ENCODE measurements at places on chromosomes 2 and 18.

- DNase-seq: peak; percentile 84
- peaks cover 43% of the 10 kb centered on the region for H3K27me3 ChIP-seq
- no peak overlapping the region for H3K27ac ChIP-seq
- no peaks in the 10 kb centered on the region for H3K36me3 ChIP-seq
- H3K4me1 ChIP-seq: peaks cover 9% of the 10 kb centered on the region
- H3K4me3 ChIP-seq: no peak overlapping the region
Observed at GRCh38 chr2:218962859-218963492, 3.5 kb downstream of the CDK5R2 start.

GRCh38 chr2:60882971-60883753 is 1.8 kb downstream of the REL start:
- peaks cover 34% of the 10 kb centered on the region for H3K4me1 ChIP-seq
- no peaks in the 10 kb centered on the region for H3K36me3 ChIP-seq
- peak overlapping the region; percentile 94 for H3K27ac ChIP-seq
- no peaks in the 10 kb centered on the region for H3K27me3 ChIP-seq

GRCh38 chr2:222290736-222291484 is 7.9 kb downstream of the PAX3 start:
- H3K27ac ChIP-seq: no peak overlapping the region
- H3K4me1 ChIP-seq: no peaks in the 10 kb centered on the region
- H3K4me3 ChIP-seq: no peak overlapping the region
- no peaks in the 10 kb centered on the region for H3K36me3 ChIP-seq
- H3K27me3 ChIP-seq: peaks cover 10% of the 10 kb centered on the region

GRCh38 chr2:134218930-134219658 is 34.8 kb upstream of the MGAT5 start:
- H3K4me3 ChIP-seq: no peak overlapping the region
- DNase-seq: no peak
- peaks cover 7% of the 10 kb centered on the region for H3K4me1 ChIP-seq
- peak overlapping the region; percentile 67 for H3K27ac ChIP-seq
- no peaks in the 10 kb centered on the region for H3K36me3 ChIP-seq

DNA sequence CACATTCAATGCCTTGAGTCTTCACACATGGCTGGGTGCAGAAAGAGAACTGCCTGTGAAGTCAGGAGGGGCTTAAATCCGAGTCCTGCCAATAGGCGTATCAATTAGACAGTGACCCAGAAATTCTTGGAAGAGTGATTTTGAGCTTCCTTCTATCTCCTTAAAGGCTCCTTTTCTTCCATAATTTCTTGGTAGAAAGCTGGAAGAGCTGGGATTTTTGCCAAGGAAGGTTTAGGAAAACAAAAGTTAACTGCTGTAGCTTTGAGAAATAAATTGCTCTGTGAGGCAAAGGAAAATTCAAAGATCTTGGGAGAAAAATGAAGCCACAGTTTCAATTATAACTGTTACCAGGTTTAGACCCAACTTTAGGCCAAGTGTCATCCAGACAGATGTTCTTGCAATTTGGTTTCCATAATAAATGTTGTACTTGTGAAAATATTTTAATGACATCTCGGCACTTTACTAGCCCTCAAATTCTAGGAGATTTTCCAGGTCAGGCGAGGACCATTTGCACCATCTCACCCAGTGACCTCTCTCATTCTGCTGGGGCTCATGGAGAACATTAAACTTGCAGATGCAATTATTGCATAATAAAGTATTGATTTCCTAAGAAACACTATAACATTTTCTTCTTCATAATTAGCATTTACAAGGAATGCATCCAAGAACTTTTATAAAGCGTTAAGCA is 329.7 kb upstream of the MEIS1 start:
- no peaks in the 10 kb centered on the region for H3K36me3 ChIP-seq
- no peaks in the 10 kb centered on the region for H3K4me1 ChIP-seq
- H3K4me3 ChIP-seq: no peak overlapping the region
- no peak overlapping the region for H3K27ac ChIP-seq
- DNase-seq: no peak

DNA sequence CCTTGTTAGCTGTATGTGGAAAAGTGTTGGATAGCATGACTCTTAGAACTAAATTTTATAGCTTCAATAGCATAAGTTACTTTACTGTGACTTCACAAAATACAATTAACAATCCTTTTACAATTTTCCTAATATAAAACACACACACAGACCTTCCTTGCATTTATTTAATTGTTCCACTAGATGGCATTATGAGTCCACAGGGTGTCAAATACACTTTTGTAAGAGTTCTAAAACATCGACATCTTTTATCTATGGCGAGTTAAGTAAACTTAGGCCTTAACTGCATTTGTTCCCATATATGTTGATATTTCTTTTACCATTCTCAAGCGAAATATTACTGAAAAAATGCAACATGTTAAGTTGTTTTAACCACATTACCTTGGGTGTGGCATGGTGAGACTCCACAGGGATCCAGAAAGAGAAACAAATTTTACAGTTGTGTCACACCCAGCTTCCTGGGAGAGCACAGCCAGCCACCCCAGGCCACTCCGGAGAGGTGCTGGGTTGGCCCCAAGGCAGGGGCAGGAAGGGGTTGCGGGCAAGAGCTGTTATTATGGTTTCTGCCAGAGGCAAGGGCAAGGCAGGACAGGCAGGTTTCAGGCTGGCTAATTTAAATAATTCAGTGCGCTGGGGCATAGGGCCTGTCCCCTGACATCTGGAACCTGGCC is 312.4 kb upstream of the MC4R start:
- H3K4me3 ChIP-seq: no peak overlapping the region
- DNase-seq: no peak
- no peaks in the 10 kb centered on the region for H3K36me3 ChIP-seq
- H3K27ac ChIP-seq: no peak overlapping the region

GRCh38 chr18:79234438-79234837 is 161.3 kb upstream of the NFATC1 start:
- DNase-seq: no peak
- no peaks in the 10 kb centered on the region for H3K4me1 ChIP-seq
- no peaks in the 10 kb centered on the region for H3K36me3 ChIP-seq
- H3K27ac ChIP-seq: no peak overlapping the region

DNA sequence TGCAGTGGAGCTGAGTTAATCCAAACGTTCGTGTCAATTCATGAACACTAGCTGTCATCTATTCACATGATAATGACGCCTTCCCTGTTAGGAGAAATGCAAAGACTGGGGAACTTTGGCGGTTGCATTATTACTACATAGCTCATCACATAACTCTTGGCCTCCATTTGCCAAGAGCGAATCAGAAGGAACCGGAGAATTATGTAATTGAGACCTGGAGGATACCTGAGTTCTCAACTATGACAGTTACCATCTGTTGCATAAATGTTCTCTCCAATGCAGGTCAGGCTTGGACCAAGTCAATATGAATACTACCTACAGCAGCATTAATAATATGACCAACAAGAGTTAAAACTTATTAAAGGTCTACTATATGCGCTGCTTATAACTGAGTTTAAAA is 274.5 kb downstream of the CLIP4 start:
- H3K4me3 ChIP-seq: no peak overlapping the region
- H3K27me3 ChIP-seq: no peaks in the 10 kb centered on the region
- H3K36me3 ChIP-seq: no peaks in the 10 kb centered on the region
- no peak overlapping the region for H3K27ac ChIP-seq

- H3K4me3 ChIP-seq: no peak overlapping the region
- no peaks in the 10 kb centered on the region for H3K36me3 ChIP-seq
- peaks cover 7% of the 10 kb centered on the region for H3K4me1 ChIP-seq
- no peak overlapping the region for H3K27ac ChIP-seq
Observed at GRCh38 chr2:8608411-8608954, 73.4 kb upstream of the ID2 start.

- no peak overlapping the region for H3K27ac ChIP-seq
- H3K36me3 ChIP-seq: no peaks in the 10 kb centered on the region
- no peak overlapping the region for H3K4me3 ChIP-seq
- no peaks in the 10 kb centered on the region for H3K4me1 ChIP-seq
- no peak for DNase-seq
Observed at GRCh38 chr2:143698352-143698751, 569.1 kb downstream of the ARHGAP15 start.

- H3K36me3 ChIP-seq: peaks cover 11% of the 10 kb centered on the region
- no peak overlapping the region for H3K4me3 ChIP-seq
- H3K27me3 ChIP-seq: no peaks in the 10 kb centered on the region
- no peaks in the 10 kb centered on the region for H3K4me1 ChIP-seq
Observed at GRCh38 chr2:65261676-65262075, 34.0 kb downstream of the ACTR2 start.

DNA sequence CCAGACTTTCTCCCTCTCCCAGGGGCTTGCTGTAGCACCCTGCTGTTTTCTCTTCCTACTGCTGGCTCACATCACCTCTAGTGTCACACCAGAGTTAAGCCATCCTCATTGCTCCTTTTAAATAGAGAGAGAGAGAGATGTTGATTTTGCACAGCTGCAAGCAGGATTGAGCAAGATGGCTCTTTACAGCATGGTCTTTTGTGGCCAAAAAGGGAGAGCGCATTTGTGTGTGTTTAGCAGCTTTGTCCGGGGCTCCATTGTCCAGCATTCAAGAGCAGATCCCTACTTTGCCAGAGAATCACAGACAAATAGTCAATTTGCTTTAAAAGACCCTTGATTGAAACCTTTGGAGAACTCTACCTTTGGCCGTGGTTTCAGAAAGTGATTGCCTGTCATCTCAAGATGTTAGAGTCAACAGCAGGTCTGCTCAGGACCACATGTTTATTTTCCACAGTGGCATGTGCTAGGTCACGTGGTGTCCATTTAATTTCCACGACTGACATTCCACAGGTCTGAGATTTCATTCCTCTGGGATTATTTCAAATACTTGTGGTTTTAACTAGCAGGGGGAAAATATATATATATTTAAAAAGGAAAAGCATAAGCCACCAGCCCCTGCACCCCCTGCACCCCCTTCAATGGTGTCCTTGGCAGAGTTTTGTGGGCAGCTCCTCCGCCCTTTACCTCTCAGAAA is 359.9 kb upstream of the SLC14A2 start:
- peak; percentile 90 for DNase-seq
- H3K27ac ChIP-seq: peak overlapping the region; percentile 55
- H3K4me3 ChIP-seq: no peak overlapping the region
- H3K4me1 ChIP-seq: peaks cover 10% of the 10 kb centered on the region

- no peaks in the 10 kb centered on the region for H3K27me3 ChIP-seq
- H3K27ac ChIP-seq: no peak overlapping the region
- no peak for DNase-seq
- H3K4me1 ChIP-seq: peaks cover 2% of the 10 kb centered on the region
- H3K36me3 ChIP-seq: no peaks in the 10 kb centered on the region
Observed at GRCh38 chr2:239355139-239355538, 45.7 kb downstream of the HDAC4 start.

DNA sequence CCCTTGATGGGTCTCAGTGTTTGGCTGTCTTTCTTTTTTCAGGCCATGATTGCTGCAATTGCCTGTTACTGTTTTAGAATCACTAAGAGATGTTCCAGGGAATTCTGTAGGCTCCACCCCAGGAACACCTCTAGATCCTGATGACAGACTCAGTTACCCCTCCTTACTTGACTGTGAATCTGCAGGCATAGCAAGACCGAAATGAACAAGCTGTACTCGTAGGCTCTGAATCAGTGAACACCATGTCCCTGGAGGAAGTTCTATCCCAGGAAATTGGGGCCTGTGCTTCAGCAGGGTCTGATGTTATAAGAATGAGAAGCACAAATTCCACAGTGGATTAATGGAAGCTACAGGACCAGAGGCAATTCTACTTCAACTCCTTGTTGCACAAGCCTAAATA is 148.6 kb downstream of the COPS8 start:
- DNase-seq: no peak
- no peaks in the 10 kb centered on the region for H3K36me3 ChIP-seq
- no peaks in the 10 kb centered on the region for H3K27me3 ChIP-seq
- no peak overlapping the region for H3K4me3 ChIP-seq
- H3K4me1 ChIP-seq: peaks cover 2% of the 10 kb centered on the region
- H3K27ac ChIP-seq: peak overlapping the region; percentile 85

DNA sequence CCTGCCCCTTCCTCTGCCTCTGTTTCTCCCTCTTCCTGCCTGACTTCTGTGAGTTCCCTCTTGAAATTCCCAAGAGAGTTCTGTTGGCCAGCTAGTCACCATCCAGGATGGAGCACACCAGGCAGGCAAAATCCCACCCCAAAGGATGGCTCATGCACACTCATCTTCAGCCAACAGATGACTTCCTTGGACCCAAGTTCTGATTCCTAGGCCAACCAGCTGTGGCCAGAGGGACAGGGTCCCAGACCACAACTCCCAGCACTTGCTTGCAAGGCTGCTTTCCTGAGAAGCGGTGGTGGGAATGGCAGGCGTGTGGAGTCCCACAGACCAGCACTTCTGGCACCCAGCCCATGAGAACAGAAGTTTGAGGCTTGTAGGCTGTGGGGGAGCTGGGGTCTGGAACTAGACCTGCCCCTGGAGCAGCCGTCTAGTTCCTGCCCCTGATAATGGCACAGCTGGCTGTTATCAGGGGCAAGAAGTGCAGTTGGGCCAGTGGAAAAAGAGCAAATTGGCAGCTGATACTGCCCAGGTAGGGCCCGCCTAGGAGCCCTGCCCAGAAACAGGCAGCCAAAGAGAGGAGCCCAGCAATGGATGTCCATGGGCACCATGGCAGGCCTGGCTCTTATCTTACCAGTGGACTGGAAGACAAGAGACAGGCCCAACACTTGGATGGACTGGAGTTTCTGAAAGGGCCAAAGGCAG is 56.7 kb downstream of the CYP26B1 start:
- H3K27me3 ChIP-seq: no peaks in the 10 kb centered on the region
- H3K36me3 ChIP-seq: no peaks in the 10 kb centered on the region
- H3K27ac ChIP-seq: no peak overlapping the region
- H3K4me1 ChIP-seq: no peaks in the 10 kb centered on the region
- no peak overlapping the region for H3K4me3 ChIP-seq

- H3K4me1 ChIP-seq: no peaks in the 10 kb centered on the region
- no peak overlapping the region for H3K27ac ChIP-seq
- no peak for DNase-seq
- no peaks in the 10 kb centered on the region for H3K36me3 ChIP-seq
- H3K27me3 ChIP-seq: peaks cover 3% of the 10 kb centered on the region
Observed at GRCh38 chr2:150409196-150409595, 78.3 kb downstream of the RND3 start.

GRCh38 chr18:61893309-61893970 is 633 bp upstream of the RNF152 start:
- H3K27me3 ChIP-seq: peaks cover 6% of the 10 kb centered on the region
- H3K36me3 ChIP-seq: no peaks in the 10 kb centered on the region
- peak overlapping the region; percentile 76 for H3K27ac ChIP-seq

DNA sequence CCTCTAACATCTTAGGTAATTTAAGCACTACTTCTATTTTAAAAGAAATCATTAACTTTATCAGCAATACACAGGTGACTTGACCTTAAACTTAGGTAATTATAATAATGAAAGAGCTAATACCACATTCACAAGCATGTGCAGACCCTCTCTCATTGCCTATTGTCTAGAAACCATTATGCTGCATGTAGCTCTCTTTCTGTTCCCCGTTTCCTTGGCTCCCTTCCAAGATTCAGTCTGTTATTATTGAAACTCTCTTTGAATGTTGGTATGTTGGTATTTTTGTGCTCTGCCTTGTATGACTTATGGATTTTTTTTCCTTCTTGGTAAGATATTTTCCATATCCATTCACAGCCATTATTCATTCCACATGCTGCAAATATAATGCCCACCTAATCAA is 201.2 kb downstream of the CDCA7 start:
- H3K36me3 ChIP-seq: no peaks in the 10 kb centered on the region
- no peaks in the 10 kb centered on the region for H3K4me1 ChIP-seq
- H3K4me3 ChIP-seq: no peak overlapping the region
- H3K27ac ChIP-seq: no peak overlapping the region

Measured in lung (tissue), 17 donors.